ENCODE measurements at places on chromosomes 11 and 22. TPM values are rescaled to one million over a fixed set of nuclear protein-coding genes. Genes with fewer than 3 reads are reported as not detected.

The FIBIN gene
- total RNA-seq, result 59.1 TPM

The C11orf52 gene
- total RNA-seq, result not detected

- no peak for DNase-seq
Observed at GRCh38 chr11:117573326-117573725, 223.7 kb downstream of the DSCAML1 start.

The IRAG1 gene
- total RNA-seq, result 236 TPM

- DNase-seq, result no peak
Observed at GRCh38 chr11:94793002-94793401, 24.8 kb downstream of the AMOTL1 start.

- no peak for DNase-seq
Observed at GRCh38 chr11:83158965-83159901, 2.3 kb downstream of the PCF11 start.

DNA sequence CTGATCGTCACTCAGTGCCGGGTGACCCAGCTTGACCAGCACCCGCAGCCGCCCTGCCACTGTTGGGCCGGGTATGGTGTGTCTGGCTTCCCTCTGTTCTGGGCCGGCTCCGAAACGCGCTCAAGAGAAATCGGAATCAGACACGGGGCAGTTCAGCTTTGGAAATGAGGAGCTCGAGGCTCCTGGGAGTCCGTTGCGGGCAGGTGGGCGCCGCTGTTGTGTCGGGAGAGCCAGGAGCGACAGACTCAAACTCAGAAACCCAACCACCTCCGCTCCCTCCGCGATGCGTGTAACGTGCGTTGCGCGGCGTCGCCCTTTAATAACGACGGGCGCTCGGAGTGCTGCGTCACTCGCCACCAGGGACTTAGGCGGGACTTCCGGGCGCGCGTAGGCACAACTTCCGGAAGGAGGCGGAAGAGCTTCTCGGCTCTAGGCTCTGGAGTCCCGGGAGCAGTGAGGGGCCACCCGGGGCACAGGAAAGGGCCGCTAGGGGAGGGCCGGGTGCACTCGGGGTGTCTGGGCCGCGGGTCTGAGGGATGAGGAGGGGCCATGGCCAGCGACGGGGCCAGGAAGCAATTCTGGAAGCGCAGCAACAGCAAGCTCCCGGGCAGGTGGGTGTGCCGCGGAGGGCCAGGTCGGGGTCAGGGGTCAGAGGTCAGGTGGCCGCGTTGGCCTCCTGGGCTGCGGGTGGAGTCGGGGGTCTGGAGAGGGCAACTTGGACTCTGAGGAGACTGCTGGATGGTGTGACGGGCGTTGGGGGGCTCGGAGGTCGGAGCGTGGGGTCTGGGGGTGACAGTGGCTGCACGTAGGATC is at the start of gene TBC1D22A:
TBC1D22A (plus strand) TSS at position 413 of the 813 bp plus-strand sequence; CDS start at position 550, 137 bp downstream.
- DNase-seq, result peak; percentile 96

The C11orf42 gene
- not detected for total RNA-seq

The ARHGAP42 gene
- 4.7 TPM for total RNA-seq

DNA sequence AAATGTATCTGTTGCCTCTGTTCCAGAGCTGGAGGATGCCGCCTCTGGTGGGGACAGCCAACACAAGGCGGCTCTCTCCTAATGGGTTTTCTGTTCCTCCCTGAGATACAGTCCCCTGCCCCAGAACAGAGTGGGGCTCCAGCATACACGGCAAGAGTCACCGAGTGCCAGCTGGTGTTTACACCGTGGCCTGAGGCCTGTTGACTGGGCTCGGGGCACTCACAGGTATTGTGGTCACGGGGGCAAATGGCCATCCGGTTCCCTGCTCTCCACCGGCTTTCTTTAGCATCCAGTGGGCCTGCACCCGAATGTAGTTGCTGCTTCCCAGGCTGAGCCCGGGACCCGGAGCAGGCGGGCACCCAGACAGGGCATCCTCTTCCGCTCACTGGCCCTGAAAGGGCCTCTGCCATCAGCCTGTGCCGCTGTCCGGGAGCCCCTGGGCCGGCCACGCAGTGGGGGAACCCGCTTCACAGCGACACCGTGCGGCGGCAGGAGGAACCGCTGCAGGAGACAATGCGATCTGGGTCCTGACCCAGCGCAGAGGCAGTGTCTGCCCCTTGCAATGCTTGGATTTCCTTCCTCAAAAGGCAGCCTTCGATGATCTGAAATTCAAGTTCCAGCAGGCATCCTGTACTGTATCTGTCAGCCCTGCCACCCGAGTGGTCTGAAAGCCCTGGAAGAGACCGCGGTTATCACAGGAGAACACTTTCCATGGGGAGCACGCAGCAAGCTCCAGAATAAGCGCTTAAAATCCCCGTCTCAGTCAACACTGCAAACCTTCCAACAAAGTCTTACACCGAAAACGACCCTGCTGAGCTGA is 859 bp upstream of the KRTAP5-5 start:
- DNase-seq, result no peak

The PLXNB2 gene
- total RNA-seq, result 287 TPM

The FOLH1 gene
- total RNA-seq, result not detected

The TMPRSS5 gene
- total RNA-seq, result not detected

DNA sequence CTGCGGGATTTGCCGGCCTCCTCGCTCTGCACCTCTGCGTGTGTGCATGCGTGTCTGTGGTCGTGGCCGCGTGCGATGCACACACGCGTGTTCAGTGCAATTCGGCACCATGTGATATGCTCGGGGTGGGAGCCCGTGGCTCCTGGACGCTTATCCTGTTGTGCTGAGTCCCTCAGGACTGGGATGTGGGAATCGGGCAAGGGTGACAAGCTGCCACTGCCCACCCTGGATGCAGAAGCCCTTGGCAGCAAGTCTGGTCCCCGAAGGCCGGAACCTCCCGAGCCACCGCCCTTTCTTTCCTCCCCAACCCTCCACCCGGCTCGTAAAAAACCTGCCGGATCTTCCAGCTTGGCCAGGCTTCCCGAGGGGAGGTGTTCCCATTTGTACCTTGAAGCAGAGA is 128.2 kb downstream of the PHF21B start:
- DNase-seq, result no peak

The CLDN5 gene
- 482 TPM for total RNA-seq

DNA sequence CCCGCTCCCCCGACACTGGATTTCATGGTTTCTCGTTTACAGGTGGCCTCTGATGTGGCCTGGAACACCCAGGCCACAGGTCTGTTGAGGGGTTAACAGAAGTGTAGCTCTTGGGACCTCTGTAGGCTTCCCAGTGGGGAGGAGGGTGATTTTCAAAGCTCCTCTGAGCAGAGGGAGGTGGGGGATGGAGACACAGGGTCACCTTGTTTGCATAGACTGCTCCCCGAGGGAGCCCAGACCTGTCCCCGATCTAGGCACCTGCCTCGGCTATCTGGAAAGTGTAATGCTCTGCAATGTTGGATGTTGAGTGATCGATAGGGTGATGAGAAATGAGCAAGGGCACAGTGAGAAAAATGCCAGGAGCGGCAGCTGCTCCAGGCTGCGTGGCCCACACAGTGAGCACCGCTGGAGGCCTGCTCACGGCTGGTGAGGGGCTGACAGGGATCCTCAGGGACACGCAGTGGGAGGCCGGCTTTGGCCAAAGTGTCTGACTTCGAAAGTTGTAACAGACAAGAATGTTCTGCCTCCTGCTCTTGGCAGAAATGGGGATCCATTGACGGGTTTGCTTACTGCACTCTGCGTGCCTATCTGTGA is 594.1 kb downstream of the BRD1 start:
- DNase-seq, result no peak

- no peak for DNase-seq
Observed at GRCh38 chr11:117010808-117011540, 87.3 kb downstream of the SIK3 start.

DNA sequence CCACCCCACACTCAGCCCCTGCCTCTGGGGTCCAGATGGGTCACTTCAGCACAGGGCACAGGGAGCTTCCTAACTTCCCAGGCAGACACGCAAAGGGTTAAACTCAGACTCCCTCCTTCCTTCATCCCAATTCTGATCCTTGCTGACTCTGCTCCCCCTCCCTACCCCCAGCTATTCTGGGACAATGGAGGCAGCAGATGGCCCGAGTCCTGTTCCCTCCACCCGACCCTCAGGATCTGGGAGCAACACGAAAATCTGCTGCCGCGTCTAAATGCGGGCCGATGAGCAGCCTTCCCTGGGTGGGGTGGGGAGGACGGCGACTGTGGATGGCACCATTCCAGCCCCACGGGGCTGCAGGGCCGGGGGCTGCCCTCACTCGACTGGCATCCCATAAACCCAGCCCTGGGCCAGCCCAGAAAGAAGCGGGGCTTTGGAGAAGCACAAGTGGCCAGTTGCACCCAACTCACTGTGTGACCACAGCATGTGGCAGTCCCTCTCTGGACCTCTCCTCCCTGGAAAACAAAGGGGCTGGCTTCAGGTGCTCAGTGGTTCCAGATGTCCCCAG is 18.7 kb downstream of the MFNG start:
- no peak for DNase-seq

DNA sequence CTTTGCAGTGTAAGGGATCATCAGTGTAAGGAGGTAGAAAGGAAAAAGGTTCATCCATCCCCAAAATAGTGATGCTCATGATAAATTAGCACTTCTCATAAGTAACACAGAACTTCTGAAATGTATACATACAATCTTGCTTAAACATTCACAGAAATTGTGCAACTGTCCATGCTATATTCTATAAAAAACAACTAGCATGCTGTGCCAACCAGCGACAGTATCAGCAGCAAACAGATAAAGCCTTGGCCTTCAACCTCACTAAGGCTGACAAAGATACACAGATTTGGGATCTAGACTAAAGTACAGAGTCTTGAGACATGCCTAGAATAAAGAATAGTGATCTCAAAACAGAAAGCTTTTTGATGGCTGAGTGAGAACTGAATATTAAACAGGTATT is 74.1 kb upstream of the CHRM4 start:
- no peak for DNase-seq

The PSMC3 gene
- total RNA-seq, result 34.8 TPM

All from ascending aorta (tissue), 2 donors.